Uterus (tissue), 4 donors: ENCODE measurements at places on chromosomes 1 and 21. TPM values are rescaled to one million over a fixed set of nuclear protein-coding genes. Genes with fewer than 3 reads are reported as not detected.

The DENND4B gene
- 94.9 TPM for total RNA-seq

The PIP5K1A gene
- 69.6 TPM for total RNA-seq

The LRRC8B gene
- 1.0 TPM for total RNA-seq

The C1orf226 gene
- total RNA-seq, result 1.3 TPM

DNA sequence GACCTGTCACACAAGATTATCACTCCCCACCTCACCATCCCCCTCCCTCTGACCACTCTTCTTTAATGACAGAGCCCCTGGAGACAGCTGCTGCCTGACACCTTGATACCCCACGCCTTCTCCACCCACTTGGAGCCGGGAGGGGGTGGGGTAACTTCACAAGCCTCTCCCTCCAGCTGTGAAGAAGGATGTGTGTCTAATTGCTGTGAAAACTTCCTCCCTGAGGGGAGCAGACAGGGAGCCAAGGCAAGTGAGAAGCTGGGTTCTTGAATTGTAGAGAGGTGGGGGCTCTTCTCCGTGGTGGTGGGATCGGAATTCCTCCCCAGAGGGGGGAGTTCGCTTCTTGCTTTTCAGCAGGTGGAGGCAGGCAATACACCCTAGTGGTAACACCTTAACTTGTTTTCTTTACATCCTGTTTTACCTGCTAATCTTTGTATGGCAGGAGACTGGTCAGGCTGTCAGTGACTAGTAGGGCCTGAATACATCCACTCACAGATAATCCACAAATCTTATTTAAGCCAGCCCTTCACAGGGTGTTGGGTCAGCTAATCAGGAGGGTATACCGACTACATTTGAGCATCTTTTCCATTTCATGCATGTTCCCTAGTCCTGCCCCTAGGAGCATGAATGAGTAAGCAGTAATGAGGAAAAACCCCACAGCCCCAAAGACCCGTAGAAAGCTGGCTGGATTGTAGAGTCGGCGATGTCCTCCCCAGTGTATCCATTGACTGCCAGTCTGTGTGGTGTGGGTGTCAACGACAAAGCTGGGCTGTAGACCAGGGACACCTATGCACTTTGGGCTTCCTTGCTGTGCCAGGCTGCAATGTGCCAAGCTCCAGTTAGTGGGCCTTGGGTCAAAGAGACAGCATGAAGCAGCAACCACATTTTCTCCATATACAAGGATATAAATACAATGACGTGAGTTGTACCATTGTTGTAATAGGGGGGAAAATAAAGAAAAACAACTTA lies 57.3 kb downstream of the NFASC start:
- DNase-seq, result no peak

- peak; percentile 69 for DNase-seq
Observed at GRCh38 chr1:68173936-68174737, 58.2 kb downstream of the WLS start.

DNA sequence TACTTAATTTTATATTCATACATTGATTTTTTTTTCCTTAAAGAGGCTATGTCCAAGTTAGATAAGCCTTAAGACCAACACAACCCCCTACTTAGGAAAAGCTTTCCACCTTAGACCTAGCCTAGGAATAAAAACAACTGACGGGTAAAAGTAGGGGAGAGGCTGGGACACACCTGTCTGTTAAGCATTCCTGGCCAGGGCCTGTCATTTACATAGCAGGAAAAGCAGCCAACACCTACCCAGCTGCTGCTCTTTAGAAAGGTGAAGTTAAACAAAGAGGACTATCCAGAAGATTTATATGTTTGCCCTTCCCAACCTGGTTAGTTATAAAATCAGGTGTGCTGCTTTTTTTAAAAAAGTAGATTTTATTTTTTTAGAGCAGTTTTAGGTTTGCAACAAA lies 29.1 kb upstream of the SAMD13 start:
- no peak for DNase-seq

DNA sequence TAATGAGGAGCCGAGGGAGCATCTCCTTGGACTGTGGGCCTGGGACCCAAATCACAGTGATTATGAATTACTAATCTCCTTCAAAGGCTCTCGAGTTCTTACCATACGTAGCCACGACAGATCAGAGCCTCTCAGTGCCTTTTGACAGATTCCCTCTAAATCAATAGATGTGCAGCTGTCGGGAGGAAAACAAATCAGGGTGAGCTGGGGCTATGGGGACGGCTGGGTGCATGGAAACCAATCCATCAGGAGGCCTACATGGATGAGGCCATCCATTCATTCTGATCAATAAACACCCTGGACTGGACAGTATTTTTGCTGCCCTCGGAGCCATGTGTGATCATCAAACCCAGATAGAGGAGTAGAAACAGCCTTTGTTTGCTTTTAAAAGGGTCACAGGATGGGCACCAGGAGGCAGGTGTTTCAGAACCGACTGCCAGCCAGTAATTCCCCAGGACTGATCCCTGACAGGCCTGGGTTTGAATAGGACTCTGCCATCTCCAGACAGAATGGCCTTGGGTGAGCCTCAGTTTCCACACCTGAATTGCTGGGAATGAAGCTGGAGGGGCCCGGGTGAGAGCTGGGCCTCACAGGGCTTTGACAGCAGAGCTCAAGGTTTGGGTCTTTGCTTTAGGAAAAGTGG lies 532.8 kb downstream of the MATN1 start:
- no peak for DNase-seq

- peak; percentile 50 for DNase-seq
Observed at GRCh38 chr1:151980287-151981177, 13.1 kb downstream of the S100A10 start.

- DNase-seq, result no peak
Observed at GRCh38 chr1:184563308-184563707, 176.5 kb downstream of the C1orf21 start.

DNA sequence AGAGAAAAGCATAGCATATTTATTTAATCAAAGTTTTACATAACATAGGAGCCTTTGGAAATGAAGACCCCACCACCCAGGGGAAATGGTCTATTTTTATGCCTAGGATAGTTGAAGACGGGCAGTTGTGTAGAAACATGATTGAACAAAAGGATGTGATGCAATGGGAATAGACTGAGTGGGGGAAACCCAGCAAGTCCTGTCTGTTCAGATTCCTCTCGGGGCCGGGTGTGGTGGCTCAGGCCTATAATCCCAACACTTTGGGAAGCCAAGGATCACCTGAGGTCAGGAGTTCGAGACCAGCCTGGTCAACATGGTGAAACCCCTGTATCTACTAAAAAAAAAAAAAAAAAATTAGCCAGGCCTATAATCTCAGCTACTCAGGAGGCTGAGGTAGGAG lies 298.3 kb downstream of the MATN1 start:
- DNase-seq, result no peak

GRCh38 chr1:83574791-83575190 lies 424.1 kb downstream of the TTLL7 start:
- DNase-seq, result no peak

GRCh38 chr1:181612100-181612499 lies 128.8 kb downstream of the CACNA1E start:
- DNase-seq, result no peak

GRCh38 chr1:10025354-10025753 lies 7.4 kb upstream of the UBE4B start:
- no peak for DNase-seq

- no peak for DNase-seq
Observed at GRCh38 chr1:157170677-157171515, 32.7 kb upstream of the ETV3 start.

- no peak for DNase-seq
Observed at GRCh38 chr1:171213559-171214454, 28.7 kb downstream of the FMO2 start.

DNA sequence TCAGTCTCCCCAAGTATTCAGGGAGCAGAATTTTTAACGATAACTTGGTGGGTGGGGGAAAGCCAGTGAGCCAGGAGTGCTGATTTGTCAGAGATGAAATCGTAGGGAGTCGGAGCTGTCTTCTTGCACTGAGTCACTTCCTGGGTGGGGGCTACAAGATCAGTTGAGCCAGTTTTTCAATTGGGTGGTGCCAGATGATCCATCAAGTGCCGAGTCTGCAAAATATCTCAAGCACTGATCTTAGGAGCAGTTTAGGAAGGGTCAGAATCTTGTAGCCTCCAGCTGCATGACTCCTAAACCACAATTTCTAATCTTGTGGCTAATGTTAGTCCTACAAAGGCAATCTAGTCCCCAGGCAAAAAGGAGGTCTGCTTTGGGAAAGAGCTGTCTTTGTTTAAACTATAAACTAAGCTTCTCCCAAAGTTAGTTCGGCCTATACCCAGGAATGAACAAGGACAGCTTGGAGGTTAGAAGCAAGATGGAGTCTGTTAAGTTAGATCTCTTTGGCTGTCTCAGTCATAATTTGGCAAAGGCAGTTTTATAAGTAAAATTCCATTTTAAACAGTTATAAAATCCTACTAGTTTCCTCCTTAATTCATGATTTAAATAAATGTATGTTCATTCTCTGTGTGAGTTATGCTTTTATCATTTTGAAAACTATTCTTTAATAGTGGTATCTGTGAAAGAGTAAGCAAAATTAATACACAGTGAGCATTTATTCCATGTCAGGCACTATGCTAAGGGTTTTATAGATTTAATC lies 51.7 kb downstream of the SLC16A1 start:
- DNase-seq, result no peak

DNA sequence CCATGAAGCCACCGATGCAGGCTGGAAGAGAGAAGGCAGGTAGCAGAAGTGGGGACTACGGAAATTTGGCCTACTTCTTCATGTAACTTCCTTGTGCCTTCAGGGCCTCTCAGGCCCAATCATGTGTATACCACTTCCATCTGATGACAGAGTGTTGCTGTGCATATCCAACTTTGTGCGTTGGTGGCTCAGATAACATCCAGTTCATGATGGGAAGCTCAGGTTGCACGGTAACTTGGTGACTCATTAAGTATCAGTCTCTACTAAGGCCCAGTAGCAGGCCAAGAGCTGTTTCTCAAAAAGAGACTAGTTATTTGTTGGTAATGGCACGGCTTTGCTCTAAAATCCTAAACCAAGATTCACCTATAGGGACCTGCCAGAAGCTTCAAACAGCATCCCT lies 117.6 kb downstream of the LTN1 start:
- DNase-seq, result no peak

DNA sequence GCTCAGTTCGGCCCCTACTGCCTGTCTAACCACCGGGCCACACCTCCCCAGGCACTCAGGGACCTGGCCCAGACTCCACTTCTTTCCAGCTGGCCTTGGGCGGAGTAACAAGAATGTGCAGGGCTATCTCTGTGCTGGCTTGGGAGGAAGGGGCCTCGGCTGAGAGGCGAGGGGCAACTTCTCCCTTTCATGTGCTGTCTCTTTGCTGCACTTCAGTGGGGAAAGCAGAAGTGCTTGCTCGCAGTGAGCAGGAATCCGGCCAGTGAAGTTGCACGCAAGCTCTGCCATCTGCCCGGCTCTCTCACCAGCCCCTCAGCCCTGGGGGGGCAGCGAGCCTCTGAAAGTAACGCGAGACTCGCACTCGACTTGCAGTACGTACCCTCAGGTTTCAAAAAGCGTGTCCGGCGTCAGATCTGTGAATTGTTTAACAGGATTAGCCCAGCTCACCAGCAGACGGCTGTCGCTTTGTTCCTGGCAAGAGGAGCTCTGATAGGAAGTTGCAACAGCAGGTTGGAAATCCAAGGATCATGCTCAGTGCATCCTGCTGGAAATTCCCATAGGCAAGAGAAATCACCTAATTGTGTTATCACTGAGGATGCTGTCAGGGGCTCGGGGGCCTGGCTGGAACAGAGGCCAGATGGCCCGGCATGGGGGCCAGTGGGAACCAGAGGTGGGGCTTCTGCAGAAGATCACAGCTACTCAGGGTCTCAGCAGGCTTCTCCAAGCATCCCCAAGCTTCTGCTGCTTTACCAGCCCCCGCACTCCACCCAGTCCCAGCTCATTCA lies 221.1 kb downstream of the NPHP4 start:
- DNase-seq, result no peak

- no peak for DNase-seq
Observed at GRCh38 chr1:111725192-111725591, 14.0 kb downstream of the INKA2 start.

DNA sequence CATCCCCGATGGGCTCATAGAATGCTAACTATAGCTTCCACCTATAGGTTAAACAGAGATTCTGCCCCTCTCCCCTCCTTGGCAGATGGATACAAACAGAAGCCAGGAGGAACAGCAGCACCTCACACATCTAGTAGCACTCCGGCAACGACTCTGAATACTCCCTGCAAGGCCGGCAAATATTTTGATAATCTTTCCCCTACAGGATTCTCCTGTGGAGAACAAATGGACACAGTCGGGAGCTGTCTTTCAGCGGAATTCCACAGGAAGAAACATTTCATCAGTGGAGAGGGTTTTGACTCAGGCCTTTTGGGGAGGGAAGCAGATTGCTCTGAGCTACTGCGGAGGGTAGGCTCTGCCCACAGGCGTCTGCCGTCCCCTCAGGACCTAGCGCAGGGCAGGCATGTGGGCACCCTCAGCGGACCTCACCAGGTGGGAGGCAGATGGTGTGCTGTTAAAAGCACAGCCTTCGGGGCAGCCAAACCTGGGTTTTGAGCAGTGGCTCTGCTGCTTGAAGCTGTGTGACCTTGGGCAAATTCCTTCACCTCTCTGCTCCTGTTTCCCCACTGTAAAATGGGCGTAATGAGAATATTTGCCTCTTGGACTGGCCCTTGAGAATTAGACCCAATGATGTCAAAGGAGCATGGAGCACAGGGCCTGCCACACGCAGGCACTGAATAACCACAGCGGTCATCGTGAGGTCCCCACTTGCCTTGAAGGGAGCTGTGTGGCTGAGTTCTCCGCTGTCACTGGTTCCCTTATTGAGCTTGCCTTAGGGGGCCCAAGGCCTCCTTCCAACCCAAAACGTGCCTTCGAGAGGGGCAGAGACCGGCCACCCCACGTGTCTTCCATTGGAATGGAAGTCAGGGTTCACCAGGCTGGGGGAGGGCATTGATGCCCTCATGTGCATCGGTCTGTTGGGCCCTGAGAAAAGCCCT lies 19.2 kb upstream of the BCAR3 start:
- no peak for DNase-seq
